ENCODE measurements at places on chromosomes 6 and 20. TPM values are rescaled to one million over a fixed set of nuclear protein-coding genes. Genes with fewer than 3 reads are reported as not detected.

BFSP1 gene
- 1.6 TPM for total RNA-seq

HLA-DRA gene
- not detected for total RNA-seq

SLC32A1 gene
- not detected for total RNA-seq

ZSCAN23 gene
- 1.5 TPM for total RNA-seq

RRP36 gene
- 40.7 TPM for total RNA-seq

RGS17 gene
- total RNA-seq: 9.2 TPM

PRDM13 gene
- not detected for total RNA-seq

HLA-DRB1 gene
- total RNA-seq: 0.37 TPM

ETV7 gene
- 1.6 TPM for total RNA-seq

CTAGE9 gene
- total RNA-seq: not detected

MCHR2 gene
- not detected for total RNA-seq

PRND gene
- total RNA-seq: 0.15 TPM

L3MBTL3 gene
- 4.1 TPM for total RNA-seq

KCNG1 gene
- total RNA-seq: 2.8 TPM

NTSR1 gene
- total RNA-seq: not detected

TEAD3 gene
- 11.6 TPM for total RNA-seq

SIRPG gene
- total RNA-seq: not detected

C6orf15 gene
- total RNA-seq: 0.49 TPM

SPATA2 gene
- 3.3 TPM for total RNA-seq

HS3ST5 gene
- not detected for total RNA-seq

ZNF165 gene
- 0.05 TPM for total RNA-seq

KIF6 gene
- total RNA-seq: 0.31 TPM

TMC2 gene
- total RNA-seq: not detected

MATN4 gene
- total RNA-seq: not detected

KCNQ5 gene
- 0.24 TPM for total RNA-seq

TRIM40 gene
- not detected for total RNA-seq

CST5 gene
- not detected for total RNA-seq

Measured in cardiac ventricle fibroblast (primary cell).